ENCODE measurements at places on chromosomes 6 and 20. TPM values are rescaled to one million over a fixed set of nuclear protein-coding genes. Genes with fewer than 3 reads are reported as not detected.

GRCh38 chr20:51434026-51434425 is 108.5 kb downstream of the NFATC2 start:
- no peak overlapping the region for H3K27ac ChIP-seq
- no peaks in the 10 kb centered on the region for H3K27me3 ChIP-seq
- peaks cover 74% of the 10 kb centered on the region for H3K36me3 ChIP-seq
- H3K4me3 ChIP-seq = no peak overlapping the region

- H3K4me1 ChIP-seq = peaks cover 6% of the 10 kb centered on the region
- no peak overlapping the region for H3K4me3 ChIP-seq
- H3K27ac ChIP-seq = no peak overlapping the region
- no peak for DNase-seq
- H3K27me3 ChIP-seq = peaks cover 54% of the 10 kb centered on the region
Measured at GRCh38 chr6:99350573-99350972, 1.1 kb upstream of the FAXC start.

DNA sequence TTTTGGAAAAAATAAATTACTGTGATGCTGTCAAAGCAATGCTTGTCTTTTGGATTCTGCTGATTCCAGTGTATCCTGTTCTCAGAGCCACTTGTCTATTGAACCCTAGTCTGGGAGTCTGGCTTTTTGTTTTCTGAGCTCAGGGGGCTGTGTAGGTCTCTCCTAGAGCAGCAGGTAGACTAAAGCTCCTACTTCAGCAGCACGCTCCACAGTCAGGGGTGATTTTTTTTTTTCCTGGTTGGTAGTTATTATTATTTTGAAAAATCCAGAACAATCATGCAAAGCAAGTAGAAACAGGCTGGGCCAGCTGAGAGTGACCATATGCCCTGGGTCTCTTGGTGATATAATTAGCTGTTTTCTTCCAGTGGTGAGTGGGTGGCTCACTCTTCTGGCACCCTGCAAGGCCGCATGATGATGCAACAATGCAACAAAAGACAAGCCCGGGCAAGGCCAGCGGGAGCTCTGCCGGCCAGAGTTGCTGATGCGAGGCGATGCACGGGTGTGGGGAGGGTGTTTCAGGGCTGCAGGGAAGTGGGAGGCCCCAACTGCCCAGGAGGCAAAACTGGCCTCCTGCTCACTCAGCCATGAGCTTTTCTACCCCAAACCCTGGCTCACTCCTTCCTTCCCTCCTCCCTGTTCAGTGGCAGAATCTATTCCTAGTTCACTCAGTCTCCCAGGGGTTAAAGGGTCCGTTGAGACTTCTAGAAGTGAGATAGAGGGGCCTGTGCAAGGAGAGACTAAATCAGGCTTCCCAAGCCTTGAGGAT is 11.5 kb upstream of the CDKN1A start:
- H3K36me3 ChIP-seq = no peaks in the 10 kb centered on the region
- no peak overlapping the region for H3K4me3 ChIP-seq
- no peaks in the 10 kb centered on the region for H3K27me3 ChIP-seq
- no peak overlapping the region for H3K27ac ChIP-seq

GRCh38 chr20:62496568-62497218 is 20.9 kb upstream of the GATA5 start:
- peaks cover 5% of the 10 kb centered on the region for H3K27me3 ChIP-seq

DNA sequence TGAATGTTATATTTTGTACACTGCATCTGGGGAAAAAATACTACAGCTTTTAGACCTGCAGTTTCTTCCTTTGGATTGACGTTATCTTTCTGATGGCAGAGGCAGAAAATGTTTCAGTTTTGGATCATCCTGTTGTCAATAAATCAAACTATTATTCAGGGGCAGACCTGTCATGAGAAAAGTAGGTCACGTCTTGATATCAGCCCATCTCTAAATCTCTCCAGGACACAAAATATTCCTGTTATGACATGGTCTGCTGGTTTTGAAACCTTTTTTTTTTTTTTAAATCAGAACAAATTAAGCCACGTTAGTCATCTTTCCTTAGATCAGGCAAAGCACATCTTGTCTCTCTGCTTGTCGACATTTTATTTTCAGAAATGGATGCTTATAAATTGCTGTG is 24.0 kb downstream of the IL20RA start:
- no peak overlapping the region for H3K27ac ChIP-seq
- H3K4me3 ChIP-seq = no peak overlapping the region
- H3K4me1 ChIP-seq = no peaks in the 10 kb centered on the region
- H3K27me3 ChIP-seq = peaks cover 12% of the 10 kb centered on the region

Gene CGA
- not detected for polyA plus RNA-seq

DNA sequence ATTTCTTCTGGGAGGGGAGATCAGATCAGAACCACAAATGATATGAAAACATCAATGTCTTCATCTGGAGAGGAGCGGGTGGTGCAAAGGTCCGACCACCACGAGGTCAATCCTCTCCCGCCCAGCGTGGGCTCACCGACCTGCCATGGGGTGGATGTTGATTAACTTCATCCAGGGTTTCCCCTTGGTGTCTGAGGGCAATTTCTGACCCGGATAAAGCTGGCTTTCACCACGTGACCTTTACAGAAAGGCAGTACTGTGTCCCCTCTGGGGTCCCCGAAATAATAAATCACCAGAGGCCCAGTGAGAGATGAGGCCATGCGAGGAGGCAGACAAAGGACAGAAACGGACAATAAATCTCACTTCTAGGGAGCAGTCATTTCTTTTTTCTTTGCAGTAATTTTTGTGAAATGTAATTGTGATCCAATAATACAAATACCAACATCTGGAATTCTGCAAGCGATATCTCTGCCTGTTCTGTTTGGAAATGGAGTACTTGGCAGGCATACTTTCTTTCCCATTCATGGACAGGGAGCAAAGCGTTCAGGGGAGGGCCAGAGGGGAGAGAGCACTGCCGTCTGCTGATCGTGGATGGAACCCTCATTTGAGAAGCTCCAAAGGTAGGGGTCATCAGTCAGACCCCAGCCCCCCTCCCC is 55.1 kb upstream of the APCDD1L start:
- H3K36me3 ChIP-seq = no peaks in the 10 kb centered on the region

DNA sequence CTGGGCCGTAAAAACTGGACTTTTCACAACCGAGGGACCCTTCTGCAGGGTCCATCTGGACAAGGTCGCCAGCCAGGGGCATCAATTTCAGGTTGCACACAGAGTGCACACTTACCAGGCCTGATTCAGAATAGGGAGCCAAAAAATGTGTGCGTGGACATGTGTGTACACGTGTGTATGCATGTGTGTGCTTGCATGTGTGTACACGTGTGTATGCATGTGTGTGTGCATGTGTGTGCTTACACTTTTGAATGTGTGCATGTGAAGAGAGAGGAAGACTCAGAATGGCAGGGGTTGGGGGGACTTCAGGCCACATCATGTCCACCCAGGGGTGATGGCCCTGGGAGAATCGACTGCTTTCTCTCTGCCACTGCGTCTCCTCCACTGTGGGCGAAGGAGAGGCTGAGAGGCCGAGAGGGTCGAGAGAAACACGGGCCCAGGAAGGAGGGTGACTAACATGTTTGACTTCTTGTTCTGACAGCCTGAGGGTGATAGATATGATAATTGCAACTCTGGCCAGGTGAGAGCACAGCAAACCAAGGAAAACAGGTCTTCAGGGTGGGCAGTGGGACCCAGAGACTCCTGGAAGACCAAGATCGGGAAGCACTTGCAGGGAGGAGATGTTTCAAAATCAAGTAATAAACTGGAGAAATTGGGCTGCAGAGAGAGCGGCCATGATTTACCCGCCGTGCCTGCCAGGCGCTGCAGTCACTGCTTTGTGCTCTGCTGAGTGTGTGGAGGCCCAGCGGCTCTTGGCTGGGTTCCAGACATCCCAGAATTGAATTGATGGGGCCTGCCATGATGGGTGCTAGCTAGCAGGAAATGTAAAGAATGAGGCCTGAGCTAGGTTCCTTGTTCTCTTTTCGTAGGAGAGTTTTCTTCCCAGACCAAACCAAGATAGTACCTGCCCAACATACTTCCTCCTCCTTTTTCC is 310.8 kb downstream of the QKI start:
- no peaks in the 10 kb centered on the region for H3K36me3 ChIP-seq
- no peak overlapping the region for H3K4me3 ChIP-seq
- peaks cover 5% of the 10 kb centered on the region for H3K4me1 ChIP-seq
- no peak for DNase-seq
- no peaks in the 10 kb centered on the region for H3K27me3 ChIP-seq

GRCh38 chr20:24970030-24970553 is 21.0 kb downstream of the CST7 start:
- no peaks in the 10 kb centered on the region for H3K27me3 ChIP-seq
- H3K36me3 ChIP-seq = peaks cover 11% of the 10 kb centered on the region
- H3K27ac ChIP-seq = no peak overlapping the region

DNA sequence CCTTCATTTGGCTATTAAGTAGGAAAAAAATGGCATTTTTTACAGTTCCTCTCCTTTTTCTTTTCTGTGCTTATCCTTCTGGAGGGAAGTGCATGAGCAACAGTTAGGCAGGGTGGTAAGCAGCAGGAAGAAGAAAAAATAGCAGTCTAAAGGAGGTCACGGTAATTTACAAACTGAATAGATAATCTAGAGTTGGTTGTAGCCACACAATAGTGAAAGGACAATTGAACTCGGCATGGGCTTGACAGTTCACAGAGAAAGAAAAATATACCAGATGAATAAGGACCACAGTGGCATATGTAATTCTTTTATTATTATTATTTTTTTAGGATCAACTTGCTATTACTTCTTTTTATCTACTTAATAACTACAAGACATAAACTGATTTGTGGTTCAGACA is 358.6 kb downstream of the BTBD9 start:
- no peak for DNase-seq
- no peaks in the 10 kb centered on the region for H3K36me3 ChIP-seq
- H3K27me3 ChIP-seq = no peaks in the 10 kb centered on the region
- H3K4me1 ChIP-seq = no peaks in the 10 kb centered on the region

Gene MPC1
- polyA plus RNA-seq = 19.8 TPM
